Fibroblast of the conjunctiva (primary cell): ENCODE measurements at places on chromosomes 12 and 14.

DNA sequence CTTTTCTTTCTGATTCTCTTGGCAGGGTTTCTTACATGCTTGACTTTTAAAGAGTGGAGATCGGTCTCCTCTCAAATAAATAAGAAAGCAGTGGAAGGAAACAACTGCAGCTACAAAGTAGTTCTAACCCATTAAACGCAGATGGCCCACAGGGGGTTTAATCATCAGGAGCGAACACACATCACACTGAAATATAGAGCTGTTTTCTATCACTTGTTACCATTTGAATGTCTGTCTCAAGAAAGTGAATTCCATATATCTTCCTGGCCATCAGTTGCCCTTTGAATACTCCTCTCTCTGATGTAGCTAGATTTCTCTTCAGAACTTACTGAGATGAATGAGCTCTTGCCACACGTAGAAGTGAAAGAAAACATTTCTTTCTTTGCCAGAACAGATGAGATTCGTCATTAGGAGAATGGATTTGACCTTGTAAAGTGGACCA, 29.1 kb downstream of the ALX1 start:
- DNase-seq = no peak

- DNase-seq = no peak
These were observed 1.0 kb downstream of the RNF41 start for GRCh38 chr12:56220611-56221231.

DNA sequence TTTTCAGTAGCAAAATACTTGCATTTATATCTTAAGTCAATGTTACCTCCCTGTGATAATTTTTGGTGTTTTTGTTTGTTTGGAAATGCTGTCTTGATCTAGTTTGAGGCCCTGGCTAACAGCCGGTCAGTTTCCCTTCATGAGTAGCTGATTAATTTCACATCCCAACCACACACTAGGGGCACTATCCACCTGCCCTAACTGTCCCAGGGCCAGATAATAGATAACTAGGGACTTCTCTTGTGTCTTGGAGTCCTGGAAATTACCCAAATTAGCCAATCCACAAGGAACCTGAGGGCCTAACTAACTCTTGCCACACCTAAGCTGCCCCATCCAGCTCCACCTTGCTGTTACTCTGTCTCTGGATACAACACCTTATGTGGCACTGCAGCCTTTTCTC, 399.9 kb downstream of the FOXG1 start:
- DNase-seq = no peak

- peak; percentile 28 for DNase-seq
These were observed 352.0 kb downstream of the BCAT1 start for GRCh38 chr12:24596768-24597388.

DNA sequence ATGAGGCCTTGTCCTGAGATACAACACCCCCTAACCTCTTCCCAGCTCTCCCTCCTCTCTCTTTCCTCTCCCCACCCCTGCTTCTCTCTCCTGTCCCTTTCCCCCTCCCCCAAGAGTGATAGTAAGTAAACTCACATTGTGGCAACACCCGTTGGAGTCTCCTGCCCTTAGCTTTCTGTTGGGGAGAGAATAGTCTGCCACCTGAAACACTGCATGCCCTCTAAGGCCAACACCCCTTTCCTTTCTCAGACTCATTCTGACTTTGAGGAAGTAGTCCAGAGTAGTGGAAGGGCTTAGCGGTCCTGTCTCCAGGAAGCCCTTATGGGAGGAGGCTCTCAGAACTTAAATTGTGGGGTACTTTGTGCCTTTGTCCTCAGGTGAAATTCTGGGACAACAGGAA, 95.2 kb downstream of the PRKCH start:
- no peak for DNase-seq

DNA sequence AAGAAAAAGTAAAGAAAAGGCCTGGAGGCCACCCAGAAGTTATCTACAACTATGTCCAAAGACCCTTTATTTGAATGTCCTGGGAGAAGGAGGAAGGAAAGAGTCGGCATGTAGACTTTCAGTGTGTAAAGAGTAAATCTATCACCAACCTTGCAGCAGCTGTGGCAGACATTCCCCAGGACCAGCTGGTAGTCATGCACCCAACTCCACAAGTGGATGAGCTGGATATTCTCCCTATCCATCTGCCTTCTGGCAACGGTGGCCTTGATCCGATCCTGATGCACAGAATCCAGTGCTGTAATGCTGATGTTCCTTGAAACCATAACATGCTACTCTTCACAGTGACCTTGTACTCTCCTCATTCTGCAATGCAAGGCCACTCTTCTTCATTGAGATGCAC, 27.3 kb downstream of the KRT76 start:
- DNase-seq = no peak

DNA sequence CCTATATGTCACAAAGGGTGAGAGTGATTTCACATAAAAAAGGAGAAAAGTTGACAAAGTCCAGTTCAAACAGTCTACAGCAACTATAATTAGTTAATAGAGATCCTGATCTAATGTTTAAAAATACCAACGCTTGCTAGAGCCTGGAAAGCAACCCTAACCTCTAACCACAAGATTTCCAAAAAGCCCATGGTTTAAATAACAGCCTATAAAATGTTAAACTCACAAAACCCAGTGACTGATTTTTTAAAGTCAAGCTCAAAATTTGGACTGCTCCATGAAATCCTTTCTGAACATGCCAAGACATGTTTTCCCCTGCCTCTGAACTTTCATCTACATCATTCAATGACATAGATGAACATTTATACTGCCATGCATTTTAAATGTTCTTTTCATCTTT, 81.6 kb downstream of the PLEKHG7 start:
- no peak for DNase-seq

DNA sequence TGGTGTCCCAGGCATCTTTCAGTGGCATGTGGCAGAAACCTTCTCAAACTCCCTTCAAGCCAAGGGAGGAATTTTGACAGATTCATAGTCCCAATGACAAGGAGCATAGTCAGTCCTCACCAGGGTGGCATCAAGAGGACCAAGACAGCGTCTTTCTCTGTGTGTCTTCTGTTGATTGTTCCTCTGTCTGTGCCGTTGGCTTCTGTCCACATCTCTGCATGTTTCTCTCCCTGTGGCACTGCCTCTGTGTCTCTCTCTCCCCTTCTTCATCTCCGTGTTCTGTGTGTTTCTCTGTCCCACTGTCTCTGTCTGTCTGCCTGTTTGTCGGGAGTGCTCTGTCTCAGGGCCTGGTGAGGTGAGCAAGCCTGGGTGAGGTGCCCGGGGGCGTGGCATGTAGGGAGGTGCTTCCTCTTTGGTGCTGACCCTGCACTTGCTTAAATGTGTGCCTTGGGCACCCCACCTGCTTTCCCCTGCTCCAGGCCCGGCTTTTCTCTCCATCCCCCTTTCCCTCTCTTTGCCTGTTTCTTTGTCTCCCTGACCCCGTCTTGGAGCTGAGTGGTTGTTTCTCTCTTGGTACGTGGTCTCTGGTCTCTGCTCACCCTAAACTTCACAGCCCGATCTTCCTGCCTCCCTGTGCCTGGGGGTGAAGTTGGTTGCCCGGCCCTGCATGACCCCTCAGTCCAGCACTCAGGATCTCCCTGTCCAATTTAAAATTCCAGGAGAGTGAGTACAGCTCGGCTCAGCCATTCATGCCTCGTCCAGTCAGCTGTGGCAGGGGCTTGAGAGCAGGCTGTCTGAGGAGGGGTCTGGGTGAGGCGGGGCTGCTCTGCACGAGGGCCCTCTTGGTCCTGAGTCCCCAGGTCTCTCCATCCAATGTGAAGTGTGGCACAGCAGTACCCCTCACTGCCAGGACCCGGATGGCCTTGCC, 28.5 kb downstream of the JDP2 start:
- DNase-seq = no peak

GRCh38 chr12:50387487-50387886, 8.9 kb downstream of the FAM186A start:
- DNase-seq = peak; percentile 20

DNA sequence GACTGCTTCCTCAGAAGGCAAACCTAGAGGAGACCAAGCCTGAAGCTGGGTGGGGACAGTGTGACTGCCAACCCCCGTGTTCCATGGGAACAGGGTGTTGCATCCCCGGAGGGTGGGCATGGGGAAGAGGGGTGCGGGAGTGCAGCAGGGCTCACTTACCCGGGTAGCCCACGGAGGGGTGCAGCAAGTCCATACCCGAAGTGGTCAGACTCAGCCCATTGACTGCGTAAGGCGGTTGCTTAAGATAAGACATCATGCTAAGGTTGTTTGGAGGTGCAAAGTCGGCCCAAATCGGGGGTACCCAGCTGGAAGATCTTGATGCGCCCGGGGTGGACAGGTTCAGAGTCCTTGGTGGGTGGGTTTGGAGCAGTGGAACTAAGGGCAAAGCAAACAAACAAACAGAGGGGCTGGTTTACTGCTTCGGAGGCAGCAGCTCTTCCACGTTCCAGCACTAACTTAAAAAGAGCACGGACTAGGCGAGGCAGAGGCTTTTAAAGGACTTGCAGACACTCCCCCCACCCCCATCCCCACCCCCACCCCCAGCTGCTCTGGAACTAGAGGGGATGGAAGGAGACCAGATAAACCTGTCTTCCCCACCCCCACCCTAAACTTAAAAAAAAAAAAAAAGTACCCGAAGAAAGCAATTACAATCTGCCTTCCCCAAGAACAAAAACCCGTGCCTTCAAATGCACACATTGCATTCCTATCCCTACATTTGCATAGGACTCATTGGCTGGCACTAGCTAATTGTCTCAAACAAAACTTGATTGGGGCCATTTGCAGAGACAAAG, 4.9 kb downstream of the OTX2 start:
- no peak for DNase-seq

DNA sequence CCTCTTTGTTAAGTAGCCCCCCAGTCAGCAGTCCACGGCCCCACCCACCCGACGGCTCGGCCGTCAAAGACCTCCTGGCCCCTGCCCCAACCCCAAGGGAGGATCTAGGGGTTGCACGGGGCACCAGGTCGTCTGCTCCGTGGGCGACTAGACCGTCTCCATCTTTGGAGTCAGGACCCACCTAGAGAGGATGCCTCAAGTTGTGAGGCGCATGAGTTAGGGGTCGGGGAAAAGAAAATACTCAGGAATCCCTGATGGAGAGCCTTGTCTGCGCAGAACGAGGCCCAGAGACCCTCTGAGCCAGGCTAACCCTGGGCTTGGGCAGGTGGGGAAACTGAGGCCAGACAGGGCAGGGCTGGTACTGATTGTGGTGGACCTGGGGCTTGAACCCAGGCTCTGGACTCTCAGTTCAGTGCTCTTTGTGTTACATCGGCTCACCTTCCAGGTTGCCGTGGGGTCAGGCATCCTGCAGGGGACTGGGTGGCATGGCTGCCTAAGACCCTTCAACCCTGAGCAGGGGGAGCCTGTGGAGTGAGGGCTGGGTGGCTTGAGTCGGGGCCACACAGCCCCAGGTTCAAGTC, 839 bp downstream of the OTUB2 start:
- no peak for DNase-seq

- DNase-seq = no peak
These were observed 633 bp downstream of the STX2 start for GRCh38 chr12:130838284-130838950.

DNA sequence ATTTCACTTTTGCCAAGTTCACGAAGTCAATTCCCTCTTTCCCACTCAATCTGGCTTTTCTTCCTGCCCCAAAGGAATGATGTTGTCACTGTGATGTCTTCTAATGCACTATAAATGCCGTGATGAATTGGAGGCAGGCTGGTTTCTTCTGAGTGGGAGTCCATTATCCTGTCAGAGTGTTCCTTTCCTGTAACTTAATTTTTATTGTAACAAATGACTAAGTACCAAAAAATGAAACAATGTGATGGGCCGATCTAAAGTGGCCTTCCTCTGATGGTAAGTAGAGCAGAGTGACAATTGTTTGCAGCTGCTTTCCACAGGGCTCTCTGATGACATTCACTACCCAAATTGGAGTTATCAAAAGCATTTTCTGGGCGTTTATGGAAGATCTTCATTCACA, 22.2 kb downstream of the TMEM30B start:
- DNase-seq = no peak
